H9 (cell line): ENCODE measurements at places on chromosomes 5 and 9. TPM values are rescaled to one million over a fixed set of nuclear protein-coding genes. Genes with fewer than 3 reads are reported as not detected.
A peak's percentile ranks its signal among the peaks of the same experiment; 100 is the strongest.

- peaks cover 1% of the 10 kb centered on the region; the same call in 1 of the 3 replicates for H3K36me3 ChIP-seq
- no peak for DNase-seq
- H3K27ac ChIP-seq = no peak overlapping the region
- H3K4me3 ChIP-seq = no peak overlapping the region
Measured at GRCh38 chr5:14855366-14855765, 16.2 kb downstream of the ANKH start.

GRCh38 chr5:53023969-53024368 is 34.8 kb downstream of the ITGA2 start:
- H3K4me1 ChIP-seq = no peaks in the 10 kb centered on the region
- no peak overlapping the region for H3K4me3 ChIP-seq
- DNase-seq = no peak
- H3K36me3 ChIP-seq = no peaks in the 10 kb centered on the region

GRCh38 chr5:69308046-69308553 is 24.5 kb downstream of the CCDC125 start:
- DNase-seq = no peak
- no peaks in the 10 kb centered on the region for H3K4me1 ChIP-seq
- peaks cover 12% of the 10 kb centered on the region for H3K36me3 ChIP-seq
- no peak overlapping the region for H3K27ac ChIP-seq
- no peak overlapping the region for H3K4me3 ChIP-seq

DNA sequence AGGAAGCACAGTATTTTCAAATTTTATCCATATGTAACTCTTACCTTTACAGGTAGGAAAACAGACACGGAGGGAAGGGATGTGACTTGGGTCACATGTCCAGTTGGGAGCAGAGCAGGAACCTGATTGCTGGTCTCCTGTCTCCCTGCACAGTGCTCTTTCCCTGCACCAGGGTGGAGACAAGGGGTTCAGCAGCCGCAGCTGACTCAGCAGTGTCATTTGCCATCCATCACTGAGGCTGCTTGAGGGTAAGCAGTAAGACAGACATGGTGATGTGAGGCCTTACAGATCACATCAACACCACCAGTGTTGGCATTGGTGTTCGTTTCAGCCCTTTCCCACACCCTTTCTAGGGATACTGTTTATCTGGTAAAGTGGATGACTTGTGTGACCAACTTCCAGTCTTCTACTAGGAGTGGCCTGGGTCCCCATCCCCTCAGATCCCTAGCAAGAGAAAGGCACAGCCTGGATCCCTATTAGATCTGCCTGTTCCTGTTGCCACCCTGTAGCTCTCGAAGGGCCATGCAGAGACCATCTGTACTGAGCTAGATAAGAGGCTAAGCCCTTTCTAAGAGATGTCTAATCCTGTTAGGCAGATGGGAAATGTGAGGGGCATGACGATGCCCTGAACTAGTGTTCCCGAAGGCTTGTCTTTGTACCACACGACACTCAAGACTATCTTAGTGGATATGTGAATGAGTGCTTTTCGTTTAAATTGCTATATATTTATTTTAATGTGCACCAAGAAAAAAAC is 29.1 kb downstream of the FRMPD1 start:
- no peak overlapping the region for H3K27ac ChIP-seq
- DNase-seq = no peak
- no peaks in the 10 kb centered on the region for H3K4me1 ChIP-seq
- no peaks in the 10 kb centered on the region for H3K36me3 ChIP-seq
- no peaks in the 10 kb centered on the region for H3K27me3 ChIP-seq
- no peak overlapping the region for H3K4me3 ChIP-seq

GRCh38 chr5:137223324-137224295 is 275.5 kb downstream of the SPOCK1 start:
- no peaks in the 10 kb centered on the region for H3K36me3 ChIP-seq
- H3K4me3 ChIP-seq = no peak overlapping the region
- DNase-seq = no peak
- no peaks in the 10 kb centered on the region for H3K4me1 ChIP-seq
- no peaks in the 10 kb centered on the region for H3K27me3 ChIP-seq

DNA sequence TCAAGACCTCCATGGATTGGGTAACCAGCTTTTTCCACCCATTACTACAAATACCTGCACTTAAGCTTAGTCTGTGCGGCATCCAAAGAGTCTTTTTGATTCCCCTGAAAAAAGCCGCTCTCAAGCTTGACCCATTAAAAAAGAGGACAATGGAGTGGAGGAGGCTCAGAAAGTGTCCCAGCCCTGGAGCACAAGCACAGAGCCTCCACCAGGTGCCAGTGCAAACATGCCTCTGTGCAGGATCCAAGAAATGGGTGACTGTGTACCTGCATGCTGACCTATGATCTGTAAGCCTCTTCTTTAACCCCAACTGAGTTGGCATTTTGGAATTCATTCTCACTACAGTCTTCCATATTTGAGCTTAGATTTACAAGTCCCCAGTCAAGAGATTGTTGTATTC is 168.3 kb upstream of the TLE4 start:
- no peaks in the 10 kb centered on the region for H3K4me1 ChIP-seq
- no peaks in the 10 kb centered on the region for H3K27me3 ChIP-seq
- H3K36me3 ChIP-seq = no peaks in the 10 kb centered on the region
- H3K4me3 ChIP-seq = no peak overlapping the region
- no peak overlapping the region for H3K27ac ChIP-seq
- DNase-seq = no peak

- no peak overlapping the region for H3K27ac ChIP-seq
- H3K4me1 ChIP-seq = no peaks in the 10 kb centered on the region; the same call in 1 of the 2 replicates
- no peak overlapping the region for H3K4me3 ChIP-seq
- H3K27me3 ChIP-seq = no peaks in the 10 kb centered on the region
Measured at GRCh38 chr5:146623666-146624065, 107.7 kb upstream of the GPR151 start.

- H3K27me3 ChIP-seq = 0 out of 2 replicates have a peak, but pooled peaks cover 2% of the 10 kb centered on the region
- peaks cover 8% of the 10 kb centered on the region; the same call in 1 of the 2 replicates for H3K36me3 ChIP-seq
- DNase-seq = peak; percentile 39
- no peak overlapping the region for H3K27ac ChIP-seq
- H3K4me1 ChIP-seq = peaks cover 12% of the 10 kb centered on the region
Measured at GRCh38 chr9:2622461-2623287, 1.1 kb downstream of the VLDLR start.

DNA sequence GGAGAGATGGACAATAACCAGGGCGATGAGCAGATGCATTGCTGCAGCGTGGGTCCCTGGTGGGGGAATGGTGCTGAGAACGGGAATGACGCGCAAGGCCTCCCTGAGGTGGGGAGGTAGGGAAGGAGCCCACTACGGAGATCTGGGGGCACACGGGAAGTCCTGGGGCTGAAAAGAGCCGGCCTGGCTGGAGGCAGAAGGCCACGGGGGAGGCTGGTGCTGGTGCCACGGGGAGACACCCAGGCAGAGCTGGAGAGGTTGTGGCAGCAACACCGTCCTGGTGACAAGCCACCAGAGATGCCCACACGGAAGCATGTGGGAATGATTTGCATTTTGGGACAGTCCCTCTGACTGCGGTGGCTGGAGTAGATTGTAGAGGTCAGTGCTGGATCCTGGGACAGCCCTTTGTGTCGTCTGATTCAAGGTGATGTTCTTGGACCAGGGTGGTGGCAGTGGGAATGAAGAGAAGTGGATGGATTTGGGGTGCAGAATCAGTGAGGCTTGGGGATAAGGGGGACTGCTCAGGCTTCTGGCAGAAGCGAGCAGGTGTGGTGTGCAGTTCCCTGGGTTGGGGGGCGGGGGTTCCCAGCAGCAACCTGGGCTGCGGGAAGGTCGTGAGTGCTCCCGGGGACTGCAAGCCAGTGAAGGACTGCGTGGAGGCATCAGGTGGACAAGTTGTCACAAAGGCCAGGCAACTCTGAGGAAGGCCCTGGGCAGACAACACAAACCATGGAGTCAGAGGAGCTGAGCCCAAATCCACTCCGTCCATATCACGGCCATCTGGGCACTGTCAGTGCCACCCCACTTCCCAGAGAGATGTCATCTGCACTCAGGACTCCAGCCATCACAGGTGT is 25.2 kb upstream of the CNOT6 start:
- no peaks in the 10 kb centered on the region for H3K4me1 ChIP-seq
- no peaks in the 10 kb centered on the region for H3K27me3 ChIP-seq
- no peak for DNase-seq
- no peaks in the 10 kb centered on the region; the same call in 2 of the 3 replicates for H3K36me3 ChIP-seq

GRCh38 chr9:3929345-3930047 is 370.4 kb downstream of the GLIS3 start:
- peaks cover under 1% of the 10 kb centered on the region; the same call in 1 of the 2 replicates for H3K4me1 ChIP-seq
- DNase-seq = no peak
- H3K27me3 ChIP-seq = no peaks in the 10 kb centered on the region
- no peaks in the 10 kb centered on the region for H3K36me3 ChIP-seq
- H3K4me3 ChIP-seq = no peak overlapping the region
- H3K27ac ChIP-seq = no peak overlapping the region

- no peak overlapping the region for H3K4me3 ChIP-seq
- DNase-seq = no peak
- H3K27ac ChIP-seq = no peak overlapping the region
Measured at GRCh38 chr9:89154651-89155336, 23.8 kb downstream of the SHC3 start.

GRCh38 chr5:59041355-59041754 is 458.5 kb downstream of the RAB3C start:
- no peak overlapping the region for H3K27ac ChIP-seq
- no peak overlapping the region for H3K4me3 ChIP-seq
- H3K27me3 ChIP-seq = peaks cover 17% of the 10 kb centered on the region; the same call in 1 of the 2 replicates
- no peaks in the 10 kb centered on the region for H3K36me3 ChIP-seq
- 0 out of 2 replicates have a peak, but pooled peaks cover 4% of the 10 kb centered on the region for H3K4me1 ChIP-seq

DNA sequence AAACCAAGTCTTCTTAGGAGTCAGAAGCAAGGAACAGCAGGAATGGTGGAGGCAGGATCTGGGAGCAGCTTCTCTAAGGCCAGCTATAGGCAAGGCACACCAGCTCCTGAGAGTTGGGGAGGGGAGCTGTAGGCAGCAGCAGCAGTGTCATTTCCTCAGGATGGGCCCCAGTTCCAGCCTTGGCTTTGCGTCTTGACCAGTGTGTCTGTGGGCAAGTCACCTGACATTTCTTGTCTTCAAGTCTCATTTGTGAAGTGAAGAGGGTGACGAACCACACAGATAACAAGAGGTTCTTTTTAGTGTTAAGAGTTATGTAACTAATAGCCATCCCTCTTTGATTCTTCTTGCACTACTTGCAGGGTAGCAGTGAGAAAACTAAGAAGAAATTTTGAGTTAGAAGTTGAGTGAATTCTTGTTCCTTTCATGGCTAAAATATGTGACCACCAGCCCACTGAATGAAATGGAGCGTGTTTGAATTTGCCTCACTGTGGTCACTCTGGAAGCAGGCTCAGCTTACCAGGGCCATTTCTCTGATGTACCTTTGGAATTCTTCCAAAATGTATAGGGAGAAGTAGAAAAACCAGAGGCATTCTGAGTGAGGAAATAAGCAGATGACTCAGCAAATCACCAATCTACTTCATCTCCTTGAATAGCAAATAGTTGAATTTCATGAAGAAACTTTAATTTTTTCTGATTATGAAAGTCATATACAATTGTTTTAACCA is 42.4 kb downstream of the RHOBTB3 start:
- no peak overlapping the region for H3K4me3 ChIP-seq
- H3K27me3 ChIP-seq = no peaks in the 10 kb centered on the region
- no peak overlapping the region for H3K27ac ChIP-seq
- no peaks in the 10 kb centered on the region for H3K36me3 ChIP-seq
- no peaks in the 10 kb centered on the region for H3K4me1 ChIP-seq
- DNase-seq = no peak

Gene INSL4
- not detected in 2 replicates for total RNA-seq

Gene ADAMTS6
- 0.29 and 0.33 TPM in 2 replicates for total RNA-seq
